ENCODE measurements at places on chromosomes 11 and 22. TPM values are rescaled to one million over a fixed set of nuclear protein-coding genes. Genes with fewer than 3 reads are reported as not detected.

- DNase-seq, result no peak
These were observed 10.8 kb downstream of the THYN1 start for GRCh38 chr11:134242376-134242775.

DNA sequence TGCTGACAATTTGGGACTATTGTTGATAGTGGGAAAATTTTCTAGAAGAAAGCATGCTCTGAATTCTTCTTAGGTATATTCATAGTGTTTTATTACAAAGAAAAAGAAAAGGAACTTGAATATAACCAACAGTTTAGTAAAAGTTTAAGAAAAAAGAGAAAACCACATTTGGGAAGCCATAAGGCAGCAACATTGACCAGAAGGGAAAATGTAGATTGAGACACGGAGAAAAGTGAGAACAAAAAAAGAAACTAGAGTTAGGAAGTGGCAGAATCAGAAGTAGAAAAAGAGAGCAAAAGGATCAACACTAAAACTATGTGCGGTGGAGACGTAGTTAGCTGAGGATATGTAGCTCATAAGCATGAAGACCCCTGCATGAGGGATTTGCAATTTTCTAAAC, 1398.2 kb downstream of the LRRC4C start:
- no peak for DNase-seq

DNA sequence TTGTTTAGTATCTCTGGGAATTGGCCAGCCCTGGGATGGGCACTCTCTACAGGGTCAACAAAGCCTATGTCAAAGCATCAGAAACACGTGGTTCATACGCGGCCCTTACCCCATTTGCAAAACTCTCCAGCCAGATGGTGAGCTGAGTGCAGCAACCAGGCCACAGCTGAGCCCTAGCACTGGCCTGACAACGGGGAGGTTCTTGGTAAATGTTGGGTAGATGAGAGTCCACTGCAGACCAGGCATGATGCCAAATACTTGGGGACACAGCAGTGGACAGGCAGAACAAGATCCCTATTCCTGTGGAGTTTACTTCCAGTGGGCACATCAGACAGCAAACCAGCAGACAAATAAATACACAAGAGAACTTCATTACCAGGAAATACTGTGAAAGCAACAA, 172.1 kb upstream of the SYT13 start:
- no peak for DNase-seq

DNA sequence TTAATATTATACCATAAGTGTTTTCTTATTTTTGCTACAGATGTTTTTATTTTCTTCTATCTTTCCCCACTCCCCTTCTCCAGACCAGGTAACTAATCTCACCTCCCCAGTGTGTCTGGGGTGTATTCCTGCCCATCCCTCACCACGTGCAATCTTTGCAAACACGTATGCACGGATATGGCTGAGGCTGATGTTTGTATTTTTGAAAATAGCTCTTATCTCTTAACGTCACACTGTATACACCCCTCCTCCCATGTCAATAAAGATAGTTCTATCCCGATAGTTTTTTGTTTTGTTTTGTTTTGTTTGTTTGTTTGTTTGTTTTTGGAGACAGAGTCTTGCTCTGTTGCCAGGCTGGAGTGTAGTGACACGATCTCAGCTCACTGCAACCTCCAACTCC, 127.5 kb downstream of the FBXO7 start:
- DNase-seq, result no peak

Gene KRTAP5-1
- not detected for polyA plus RNA-seq

DNA sequence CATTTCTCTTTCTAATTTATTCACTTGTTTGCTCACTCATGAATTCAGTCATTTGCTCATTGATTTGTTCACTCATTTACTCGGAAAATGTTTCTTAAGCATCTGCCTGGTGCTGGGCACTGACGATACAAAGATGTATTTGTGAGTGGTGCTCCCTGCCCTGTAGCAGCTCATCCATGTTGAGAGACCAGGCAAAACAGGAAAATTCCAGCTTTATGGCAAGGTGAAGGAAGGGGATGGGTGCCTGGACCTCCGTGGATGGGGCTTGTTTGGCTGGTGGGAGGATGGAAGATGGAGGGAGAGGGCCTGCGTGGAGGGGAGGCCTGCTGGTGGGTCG, 53.1 kb downstream of the TBC1D22A start:
- no peak for DNase-seq

GRCh38 chr11:6625832-6626420, 6.7 kb upstream of the TPP1 start:
- no peak for DNase-seq

Gene AQP11
- polyA plus RNA-seq, result 0.80 TPM

DNA sequence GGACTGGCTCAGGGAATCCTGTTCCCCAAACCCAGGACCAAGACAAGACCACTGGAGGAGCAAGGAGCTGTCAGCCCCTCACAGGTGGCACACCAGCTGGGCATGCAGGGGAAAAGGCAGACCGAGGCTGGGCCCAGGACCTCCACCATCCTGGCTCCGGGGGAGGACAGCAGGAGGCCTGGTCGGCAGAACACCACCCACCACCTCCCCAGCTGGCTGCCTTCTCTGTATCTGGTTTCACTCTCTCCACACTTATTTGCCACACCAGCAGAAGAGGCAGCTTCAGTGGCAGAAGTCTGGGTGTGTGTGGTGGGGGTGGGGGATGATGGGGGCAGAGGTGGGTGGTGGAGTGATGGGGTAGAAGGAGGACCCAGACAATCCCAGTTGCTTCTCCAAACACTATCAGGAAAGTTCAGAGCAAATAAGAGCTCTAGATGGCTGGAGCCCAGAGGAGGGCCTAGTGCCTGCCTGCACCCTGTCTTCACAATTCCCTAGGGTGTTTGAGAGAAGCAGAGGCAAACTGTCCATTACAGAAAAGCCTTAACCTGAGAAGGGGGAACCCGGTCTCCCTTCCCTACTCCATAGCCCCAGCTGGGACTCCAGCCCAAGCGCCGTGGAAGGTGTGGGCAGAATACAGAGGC, 51.9 kb upstream of the CDON start:
- peak; percentile 41 for DNase-seq

Gene BIRC3
- 0.57 TPM for polyA plus RNA-seq

Gene TRPT1
- polyA plus RNA-seq, result 54.7 TPM

Gene OSM
- not detected for polyA plus RNA-seq

GRCh38 chr11:101553891-101554292, 29.9 kb downstream of the TRPC6 start:
- DNase-seq, result no peak

Gene TRIM49
- not detected for polyA plus RNA-seq

DNA sequence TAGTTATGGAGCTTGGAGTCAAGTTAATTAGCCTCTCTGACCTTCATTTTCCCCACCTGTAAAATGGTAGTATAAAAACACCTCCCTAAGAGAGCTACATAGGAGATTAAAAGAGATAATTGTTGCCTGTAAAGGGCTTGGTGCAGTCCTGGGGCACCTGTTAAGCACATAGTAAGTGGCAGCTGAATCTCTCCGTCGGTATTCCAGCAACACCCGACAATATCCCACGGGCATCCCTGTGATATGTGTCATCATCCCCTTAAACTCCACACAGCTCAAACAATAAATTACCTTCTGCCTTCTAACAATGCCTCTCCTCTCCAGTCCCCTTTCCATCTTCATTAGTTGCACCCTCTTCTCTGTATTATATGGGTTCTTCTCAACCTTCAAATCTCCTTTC, 121.5 kb downstream of the C11orf91 start:
- DNase-seq, result no peak

Gene CRYBA4
- not detected for polyA plus RNA-seq

Gene RIMBP3B
- not detected for polyA plus RNA-seq

- DNase-seq, result no peak
These were observed 550.1 kb downstream of the SOX6 start for GRCh38 chr11:15806217-15806616.

Gene TBX10
- polyA plus RNA-seq, result not detected

Gene LRRC55
- not detected for polyA plus RNA-seq

DNA sequence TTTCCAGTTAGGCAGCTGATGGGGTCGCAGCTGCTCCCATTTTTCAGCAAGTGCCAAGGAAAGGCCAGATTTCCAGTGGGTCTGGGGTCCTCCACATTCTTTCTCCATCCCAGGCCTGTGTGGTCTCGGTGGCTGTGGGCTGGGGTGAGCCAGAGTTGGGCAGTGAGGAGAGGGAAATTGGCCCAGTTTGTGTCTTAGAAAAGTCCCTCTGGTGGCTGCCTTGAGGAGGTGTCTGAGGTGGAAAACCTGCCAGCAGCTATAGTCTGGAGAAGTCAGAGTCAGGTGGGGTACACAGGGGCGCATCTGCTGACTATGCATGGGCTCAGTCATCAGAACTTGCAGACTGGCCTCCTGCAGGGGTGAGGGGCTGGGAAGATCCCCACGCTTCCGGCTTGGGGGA, 30.5 kb downstream of the MRGPRD start:
- DNase-seq, result peak; percentile 54

- peak; percentile 62 for DNase-seq
These were observed 9.2 kb downstream of the APOA4 start for GRCh38 chr11:116813781-116814471.

DNA sequence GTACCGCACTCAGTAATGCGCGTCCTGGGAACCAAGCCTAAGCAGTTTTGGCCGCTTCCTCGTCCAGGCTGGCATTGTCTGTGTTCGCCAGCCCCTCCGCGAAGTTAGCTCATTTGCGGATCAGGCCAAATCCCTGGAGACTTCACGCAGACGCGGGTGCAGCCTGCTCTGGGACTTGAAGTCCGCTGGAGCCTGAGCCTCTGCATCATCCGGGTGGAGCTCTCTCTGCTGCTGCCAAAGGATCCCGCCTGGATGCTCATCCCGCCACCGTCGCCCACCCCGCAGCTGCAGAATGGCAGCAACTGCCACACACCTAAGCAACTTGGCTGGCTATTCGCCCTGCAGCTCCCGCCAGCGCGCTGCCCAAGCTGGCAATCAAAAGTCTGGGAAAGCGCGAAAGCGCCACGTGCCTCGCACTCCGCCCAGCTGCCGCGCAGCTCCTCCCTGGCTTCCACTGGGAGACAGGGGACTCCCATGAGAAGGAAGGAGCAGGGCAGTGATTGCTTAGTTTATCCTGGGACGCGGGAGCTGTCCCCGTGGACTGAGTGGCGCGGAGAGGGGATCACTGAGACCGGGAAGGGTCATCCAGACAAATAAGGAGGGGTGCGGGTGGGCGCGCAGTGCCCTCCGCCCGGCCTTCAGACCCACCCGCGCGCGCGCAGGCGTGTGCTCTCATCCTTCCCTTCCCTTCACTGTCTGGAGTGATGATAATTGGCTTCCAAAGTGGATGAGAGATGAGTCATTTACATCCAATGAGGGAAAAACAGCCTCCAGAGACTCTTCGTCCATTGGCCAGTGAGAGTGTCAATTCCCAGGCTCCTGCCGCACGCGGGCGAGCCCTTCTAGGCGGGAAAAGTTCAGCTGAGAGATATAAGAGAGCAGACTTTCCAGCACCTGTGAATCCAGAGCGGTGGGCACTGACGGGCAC, 23.2 kb upstream of the GLYATL1B start:
- no peak for DNase-seq

GRCh38 chr11:128728767-128729587, 35.1 kb downstream of the FLI1 start:
- no peak for DNase-seq

Gene FGF19
- polyA plus RNA-seq, result not detected

GRCh38 chr11:62069986-62070919, 53.6 kb upstream of the INCENP start:
- peak; percentile 15 for DNase-seq

Gene SNU13
- 302 TPM for polyA plus RNA-seq

Gene CCDC81
- polyA plus RNA-seq, result not detected

DNA sequence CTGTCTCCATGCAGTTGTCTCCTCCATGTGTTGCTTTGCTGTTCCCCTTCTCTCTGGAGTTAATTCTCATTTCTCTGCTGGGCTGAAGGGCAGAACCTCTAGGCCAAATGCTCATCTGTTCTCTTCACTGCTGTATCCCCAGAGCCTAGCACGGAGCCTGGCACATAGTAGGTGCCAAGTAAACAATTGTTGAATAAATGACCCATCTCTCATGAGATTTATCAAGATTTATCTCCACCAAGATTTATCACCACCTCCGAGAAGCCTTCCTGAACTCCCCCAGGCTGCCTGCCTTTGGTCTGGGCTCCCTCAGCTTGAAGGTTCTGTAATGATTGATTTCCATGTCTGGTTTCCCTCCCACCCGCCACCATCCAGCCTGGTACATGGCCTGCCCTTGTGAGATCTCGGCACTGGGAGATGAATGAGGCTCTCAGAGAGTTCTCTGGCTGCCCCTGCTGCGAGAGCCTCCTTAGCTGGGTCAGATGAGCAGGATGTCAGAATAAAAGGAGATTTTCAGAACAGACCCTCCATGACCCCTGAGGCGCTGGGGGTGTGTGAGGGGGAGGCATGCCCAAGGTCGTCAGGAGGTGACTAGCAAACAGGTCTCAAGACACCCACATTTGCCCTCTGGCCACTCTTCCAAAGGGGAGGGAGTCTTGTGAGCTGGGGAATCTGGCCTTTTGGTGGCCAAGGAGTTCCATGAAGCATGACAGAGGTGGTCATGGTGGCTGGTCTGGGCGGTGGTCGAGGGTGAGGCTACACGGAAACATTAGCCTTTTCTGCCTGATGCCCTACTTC, 2.4 kb upstream of the GDPD5 start:
- DNase-seq, result no peak

DNA sequence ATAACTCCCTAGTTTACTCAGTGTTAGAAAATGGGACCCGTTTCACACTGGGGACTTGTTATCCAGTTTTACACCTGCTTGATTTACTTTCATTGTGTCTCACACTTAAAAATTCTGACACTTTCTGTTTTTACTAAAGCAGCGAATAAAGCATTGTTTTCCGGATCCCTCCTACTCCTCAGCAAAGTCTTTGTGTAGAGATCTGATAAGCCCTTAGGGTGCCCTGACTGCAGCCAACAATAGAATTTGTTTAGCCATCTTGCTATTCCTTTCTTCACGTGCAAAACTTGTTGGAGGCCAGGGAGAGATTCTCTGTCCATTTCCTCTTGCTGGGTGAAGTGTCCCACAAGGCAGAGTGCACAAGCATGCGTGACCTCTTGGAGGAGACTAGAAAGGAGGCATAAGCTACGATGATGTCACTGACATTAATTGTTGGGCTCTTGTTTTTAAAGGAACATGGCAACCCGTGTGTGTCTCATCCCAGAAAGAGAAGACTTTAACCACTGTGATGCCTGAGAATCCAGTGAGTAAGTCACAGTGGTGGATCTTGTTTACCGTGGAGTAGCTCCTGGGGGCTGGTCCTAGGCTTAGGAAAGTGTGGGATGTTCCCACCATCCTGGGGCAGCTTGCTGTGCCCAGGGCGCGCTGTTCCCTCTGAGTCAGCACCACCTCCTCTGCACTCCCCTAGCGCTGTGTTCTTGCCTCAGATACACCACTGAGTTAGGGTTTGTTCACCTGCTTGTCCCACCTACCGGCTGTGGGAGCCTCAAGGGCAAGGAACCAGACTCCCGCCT, 27.7 kb downstream of the MICAL2 start:
- DNase-seq, result peak; percentile 67

GRCh38 chr11:58832056-58832645, 12.4 kb downstream of the GLYATL2 start:
- DNase-seq, result peak; percentile 31

GRCh38 chr11:44811841-44812448, 85.2 kb downstream of the TSPAN18 start:
- DNase-seq, result no peak

- no peak for DNase-seq
These were observed 3.3 kb upstream of the FXYD2 start for GRCh38 chr11:117827521-117828511.

All from GM23248 (cell line).